ENCODE measurements at places on chromosomes 13 and 19.

DNA sequence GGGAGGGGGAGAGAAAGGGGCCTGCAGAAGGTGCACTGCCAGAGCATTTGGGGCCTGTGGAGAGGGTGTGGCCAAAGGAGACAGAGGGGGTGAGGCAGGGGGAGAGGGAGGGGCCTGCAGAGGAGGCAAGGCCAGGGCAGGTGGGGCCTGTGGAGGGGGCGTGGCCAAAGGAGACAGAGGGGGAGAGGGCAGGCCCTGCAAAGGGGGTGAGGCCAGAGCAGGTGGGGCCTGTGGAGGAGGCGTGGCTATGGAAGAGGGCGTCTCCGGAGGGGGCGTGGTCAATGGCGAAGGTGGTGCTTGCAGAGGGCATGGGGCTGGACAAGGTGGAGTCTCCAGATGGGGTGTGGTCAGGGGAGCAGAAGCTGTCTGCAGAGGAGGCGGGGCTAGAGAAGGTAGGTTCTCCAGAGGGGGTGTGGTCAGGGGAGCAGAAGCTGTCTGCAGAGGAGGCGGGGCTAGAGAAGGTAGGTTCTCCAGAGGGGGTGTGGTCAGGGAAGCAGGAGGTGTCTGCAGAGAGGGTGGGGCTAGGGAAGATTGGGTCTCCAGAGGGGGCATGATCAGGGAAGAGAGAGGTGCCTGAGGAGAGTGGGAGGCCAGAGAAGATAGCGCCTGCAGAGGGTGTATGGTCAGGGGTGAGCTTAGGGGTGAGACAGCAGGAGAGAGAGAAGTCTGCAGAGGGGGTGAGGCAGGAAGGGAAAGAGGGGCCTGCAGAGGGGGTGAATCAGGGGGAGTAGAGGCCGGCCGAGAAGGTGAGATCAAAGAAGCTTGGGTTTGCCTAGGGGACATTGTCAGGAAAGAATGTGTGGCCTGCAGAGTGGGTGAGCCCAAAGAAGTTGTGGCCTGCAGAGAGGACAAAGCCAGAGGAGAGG is 3.4 kb downstream of the PRR36 start:
- H3K4me1 ChIP-seq: peaks cover 84% of the 10 kb centered on the region
- H3K4me3 ChIP-seq: no peak overlapping the region
- H3K27ac ChIP-seq: peak overlapping the region; percentile 4
- DNase-seq: no peak

- H3K4me1 ChIP-seq: peaks cover 10% of the 10 kb centered on the region
- no peak for DNase-seq
- no peak overlapping the region for H3K4me3 ChIP-seq
- peaks cover 4% of the 10 kb centered on the region for H3K27me3 ChIP-seq
- no peak overlapping the region for H3K27ac ChIP-seq
- no peaks in the 10 kb centered on the region for H3K36me3 ChIP-seq
These were observed 14.7 kb upstream of the SHKBP1 start for GRCh38 chr19:40561947-40562346.

GRCh38 chr13:25806264-25806974 is 245.4 kb downstream of the SHISA2 start:
- no peak for DNase-seq
- no peak overlapping the region for H3K27ac ChIP-seq
- H3K4me1 ChIP-seq: no peaks in the 10 kb centered on the region
- no peaks in the 10 kb centered on the region for H3K27me3 ChIP-seq

GRCh38 chr13:101433895-101434294 is 17.6 kb upstream of the NALCN start:
- no peaks in the 10 kb centered on the region for H3K36me3 ChIP-seq
- no peak for DNase-seq
- H3K4me1 ChIP-seq: no peaks in the 10 kb centered on the region

DNA sequence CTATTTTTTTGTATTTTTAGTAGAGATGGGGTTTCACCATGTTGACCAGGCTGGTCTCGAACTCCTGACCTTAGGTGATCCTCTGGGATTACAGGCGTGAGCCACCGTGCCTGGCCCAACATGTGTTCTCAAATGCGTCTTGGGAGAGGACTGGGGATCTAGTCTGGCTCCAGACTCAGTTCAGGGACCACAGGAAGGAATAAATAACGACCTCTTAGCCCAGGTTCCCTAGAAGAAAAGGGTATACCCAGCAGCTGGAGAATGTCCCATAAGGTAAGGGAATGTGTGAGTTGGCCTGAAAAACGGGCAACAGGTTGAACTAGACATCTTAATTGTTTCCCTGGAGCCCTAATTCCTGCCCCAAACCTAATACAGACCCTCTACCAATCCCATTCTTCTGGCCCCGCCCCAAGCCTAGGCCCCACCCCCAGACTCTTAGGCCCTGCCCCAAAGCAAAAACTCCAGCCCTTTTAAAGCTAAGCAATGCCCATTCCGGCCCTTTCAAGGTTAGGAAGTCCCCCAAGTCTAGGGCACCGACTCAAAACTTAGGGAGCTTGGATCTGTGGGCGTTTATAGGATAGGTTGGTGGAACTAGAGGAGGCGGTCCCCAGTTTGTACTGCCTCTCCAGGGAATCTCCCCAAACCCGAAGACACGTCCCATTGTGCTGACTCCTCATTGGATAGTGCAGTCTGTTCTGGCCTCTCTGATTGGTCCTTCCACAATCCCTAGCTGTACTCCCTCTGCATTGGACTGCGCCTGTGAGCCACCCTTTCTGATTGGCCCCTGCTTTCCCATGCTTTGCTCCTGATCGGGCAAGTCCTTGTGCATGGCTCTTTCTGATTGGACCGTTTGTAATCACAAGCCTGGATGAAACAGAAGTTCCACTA is 5.4 kb upstream of the LRFN1 start:
- no peak overlapping the region for H3K27ac ChIP-seq
- DNase-seq: no peak
- no peaks in the 10 kb centered on the region for H3K36me3 ChIP-seq
- H3K4me1 ChIP-seq: no peaks in the 10 kb centered on the region
- no peaks in the 10 kb centered on the region for H3K27me3 ChIP-seq

DNA sequence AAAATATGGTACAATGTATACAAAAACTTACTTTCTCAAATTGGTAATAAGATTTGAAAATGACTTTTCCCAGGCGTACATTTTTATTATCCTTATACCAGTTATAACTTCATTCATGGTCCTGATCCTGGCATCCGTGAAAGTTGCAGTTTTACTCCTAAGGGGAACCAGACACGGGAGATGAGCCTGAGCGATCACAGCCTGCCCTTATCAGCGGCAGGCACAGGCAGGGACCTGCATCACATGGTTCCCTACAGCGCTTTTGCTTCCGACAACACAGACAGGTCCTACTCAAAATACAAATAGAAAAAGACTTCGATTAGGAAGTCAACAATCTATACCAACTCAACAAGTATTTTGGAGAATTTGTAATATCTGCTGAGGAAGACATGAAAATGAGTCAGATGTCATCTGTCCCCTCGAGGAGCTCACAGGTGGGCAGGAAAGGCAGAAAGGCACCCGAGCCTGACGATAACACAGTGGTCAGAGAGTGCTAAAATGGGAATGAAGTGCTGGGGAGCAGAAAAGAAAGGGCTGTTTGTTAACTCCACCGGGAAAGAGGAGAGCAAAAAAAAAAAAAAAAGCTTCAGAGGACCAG is 93.4 kb downstream of the ABCC4 start:
- H3K4me1 ChIP-seq: no peaks in the 10 kb centered on the region
- DNase-seq: no peak
- no peaks in the 10 kb centered on the region for H3K27me3 ChIP-seq

DNA sequence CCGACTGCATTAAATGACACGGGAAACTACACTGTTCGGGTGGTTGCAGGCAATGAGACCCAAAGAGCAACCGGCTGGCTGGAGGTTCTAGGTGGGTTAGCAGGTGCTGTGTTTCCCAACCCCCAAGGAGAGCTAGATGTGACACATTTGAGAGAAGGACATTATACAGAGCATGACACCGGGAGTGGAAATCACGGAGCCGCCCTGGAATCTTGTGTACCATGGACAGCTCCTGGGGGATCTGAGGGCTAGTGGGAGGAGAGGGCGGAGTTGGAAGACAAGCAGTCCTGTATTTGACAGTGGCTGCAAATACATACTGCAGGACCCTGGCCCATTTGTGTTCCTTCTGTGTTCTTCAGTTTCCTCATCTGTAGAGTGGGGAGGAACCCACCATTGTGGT is 2.3 kb downstream of the CEACAM18 start:
- H3K36me3 ChIP-seq: no peaks in the 10 kb centered on the region
- H3K4me3 ChIP-seq: no peak overlapping the region
- no peak for DNase-seq
- no peak overlapping the region for H3K27ac ChIP-seq
- no peaks in the 10 kb centered on the region for H3K27me3 ChIP-seq

GRCh38 chr19:28296506-28296905 is 916.4 kb downstream of the UQCRFS1 start:
- H3K4me3 ChIP-seq: no peak overlapping the region
- no peak overlapping the region for H3K27ac ChIP-seq
- no peak for DNase-seq
- no peaks in the 10 kb centered on the region for H3K27me3 ChIP-seq

GRCh38 chr13:99800951-99801350 is 170.6 kb downstream of the ZIC5 start:
- H3K4me3 ChIP-seq: no peak overlapping the region
- DNase-seq: no peak
- no peaks in the 10 kb centered on the region for H3K27me3 ChIP-seq
- H3K4me1 ChIP-seq: no peaks in the 10 kb centered on the region

- H3K4me1 ChIP-seq: no peaks in the 10 kb centered on the region
- no peak overlapping the region for H3K27ac ChIP-seq
- H3K4me3 ChIP-seq: no peak overlapping the region
- DNase-seq: no peak
These were observed 71.2 kb downstream of the HS6ST3 start for GRCh38 chr13:96161141-96161540.

GRCh38 chr19:2167896-2168618 is 4.3 kb downstream of the DOT1L start:
- peak; percentile 49 for DNase-seq
- no peaks in the 10 kb centered on the region for H3K27me3 ChIP-seq
- H3K36me3 ChIP-seq: no peaks in the 10 kb centered on the region

DNA sequence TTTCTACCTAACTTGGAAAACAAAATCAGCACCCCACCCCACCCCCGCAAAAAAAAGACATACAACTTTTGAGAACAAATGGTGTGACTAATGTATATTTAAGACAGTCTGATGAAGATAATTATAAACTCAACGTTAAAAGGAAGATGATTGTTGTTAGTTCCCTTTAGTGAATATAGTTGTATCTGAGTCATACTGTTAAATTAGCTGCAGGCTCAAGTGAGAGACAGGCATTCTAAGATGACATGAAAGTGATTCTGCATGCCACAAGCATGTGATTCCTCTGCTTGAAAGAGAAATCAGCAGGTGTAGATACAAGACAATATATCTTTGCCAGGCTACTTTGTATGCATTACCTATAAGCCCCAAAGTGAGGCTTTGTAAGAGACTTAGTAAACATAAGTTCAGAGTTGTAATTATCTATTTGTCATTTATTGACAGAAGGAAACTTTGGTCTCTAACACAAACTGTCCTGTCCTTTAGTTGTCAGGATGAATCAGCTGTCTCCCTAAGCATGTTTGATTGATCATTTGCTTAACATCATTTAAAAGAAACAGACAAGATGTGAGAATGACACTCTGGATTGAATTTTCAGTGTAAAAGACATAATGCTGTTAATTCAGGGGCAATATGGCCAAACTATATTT is 319.4 kb upstream of the HTR2A start:
- no peaks in the 10 kb centered on the region for H3K36me3 ChIP-seq
- H3K4me1 ChIP-seq: no peaks in the 10 kb centered on the region
- no peak overlapping the region for H3K27ac ChIP-seq
- no peak overlapping the region for H3K4me3 ChIP-seq

DNA sequence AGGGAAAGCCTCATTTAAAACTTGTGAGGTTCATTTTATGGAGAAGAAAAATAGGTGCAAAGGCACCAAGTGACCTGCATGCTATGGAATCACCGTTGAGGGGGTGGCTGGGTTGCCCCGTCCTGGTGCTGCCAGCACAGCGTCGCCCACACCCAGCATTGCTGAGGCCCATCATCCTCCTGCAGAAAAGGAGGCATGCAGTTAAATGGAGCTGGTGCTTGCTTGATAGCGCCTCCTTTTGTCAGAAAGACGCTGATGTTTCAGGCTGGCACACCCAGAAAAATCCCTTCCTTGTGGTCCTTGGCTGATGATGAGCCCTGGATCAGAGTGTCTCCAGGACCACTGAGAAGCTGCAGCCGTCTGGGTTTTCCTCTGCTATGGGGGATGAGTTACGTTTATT is 36.9 kb downstream of the DHRS12 start:
- no peak for DNase-seq
- H3K36me3 ChIP-seq: no peaks in the 10 kb centered on the region
- no peak overlapping the region for H3K27ac ChIP-seq
- no peak overlapping the region for H3K4me3 ChIP-seq
- H3K4me1 ChIP-seq: peaks cover 45% of the 10 kb centered on the region
- no peaks in the 10 kb centered on the region for H3K27me3 ChIP-seq

DNA sequence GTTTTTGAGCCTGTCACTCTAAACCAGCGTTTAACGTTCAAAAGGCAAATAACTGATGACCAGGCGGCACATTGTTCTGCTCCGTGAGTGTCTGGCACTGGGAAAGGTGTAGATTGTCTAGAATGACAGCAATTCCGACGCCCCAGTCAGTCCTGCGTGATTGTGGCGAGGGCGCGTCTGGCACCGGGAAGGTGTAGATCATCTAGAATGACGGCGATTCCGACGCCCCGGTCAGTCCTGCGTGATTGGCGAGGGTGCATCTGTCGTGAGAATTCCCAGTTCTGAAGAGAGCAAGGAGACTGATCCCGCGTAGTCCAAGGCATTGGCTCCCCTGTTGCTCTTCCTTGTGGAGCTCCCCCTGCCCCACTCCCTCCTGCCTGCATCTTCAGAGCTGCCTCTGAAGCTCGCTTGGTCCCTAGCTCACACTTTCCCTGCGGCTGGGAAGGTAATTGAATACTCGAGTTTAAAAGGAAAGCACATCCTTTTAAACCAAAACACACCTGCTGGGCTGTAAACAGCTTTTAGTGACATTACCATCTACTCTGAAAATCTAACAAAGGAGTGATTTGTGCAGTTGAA is 26.1 kb upstream of the NDUFS7 start:
- H3K4me1 ChIP-seq: peaks cover 34% of the 10 kb centered on the region
- no peak overlapping the region for H3K27ac ChIP-seq
- no peak for DNase-seq
- H3K36me3 ChIP-seq: peaks cover under 1% of the 10 kb centered on the region

DNA sequence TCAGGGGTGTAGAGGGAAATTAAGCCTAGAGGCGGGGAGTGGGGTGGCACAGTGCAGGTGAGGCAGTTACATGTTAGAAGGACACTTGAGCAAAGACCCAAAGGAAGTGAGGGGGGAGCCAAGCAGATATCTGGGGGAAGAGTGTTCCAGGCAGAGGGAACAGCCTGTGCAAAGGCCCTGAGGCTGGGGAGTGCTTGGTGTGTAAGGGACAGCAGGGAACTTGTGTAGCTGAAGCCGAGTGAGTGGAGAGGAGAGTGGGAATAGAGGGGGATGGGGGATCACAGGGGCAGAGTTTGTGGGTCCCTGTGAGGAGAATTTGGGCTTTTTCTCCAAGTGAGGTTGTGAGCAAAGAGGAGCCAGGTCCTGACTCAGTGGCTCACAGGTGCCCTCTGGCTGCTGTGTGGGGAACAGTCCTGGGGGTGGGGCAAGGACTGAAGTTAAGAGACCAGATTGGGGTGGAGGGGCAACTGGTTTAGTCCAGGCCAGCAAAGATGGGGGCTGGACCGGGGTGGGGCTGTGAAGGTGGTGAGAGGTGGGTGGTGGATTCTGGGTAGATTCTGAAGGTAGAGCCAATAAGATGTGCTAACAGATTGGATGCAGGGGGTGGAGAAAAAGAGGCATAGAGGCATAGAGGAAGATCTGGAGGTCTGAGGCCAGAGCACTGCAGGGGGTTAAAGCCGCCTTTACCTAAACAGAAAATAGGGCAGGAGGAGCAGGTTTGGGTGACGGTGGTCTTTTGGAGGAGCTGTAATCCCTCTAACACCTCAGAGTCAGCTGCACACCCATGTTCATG is 75.3 kb downstream of the CACNA1A start:
- H3K27ac ChIP-seq: no peak overlapping the region
- no peaks in the 10 kb centered on the region for H3K4me1 ChIP-seq
- H3K4me3 ChIP-seq: no peak overlapping the region
- no peak for DNase-seq
- no peaks in the 10 kb centered on the region for H3K36me3 ChIP-seq

All from esophagus squamous epithelium (tissue), 5 donors.